ENCODE measurements at places on chromosomes 13 and 19.

DNA sequence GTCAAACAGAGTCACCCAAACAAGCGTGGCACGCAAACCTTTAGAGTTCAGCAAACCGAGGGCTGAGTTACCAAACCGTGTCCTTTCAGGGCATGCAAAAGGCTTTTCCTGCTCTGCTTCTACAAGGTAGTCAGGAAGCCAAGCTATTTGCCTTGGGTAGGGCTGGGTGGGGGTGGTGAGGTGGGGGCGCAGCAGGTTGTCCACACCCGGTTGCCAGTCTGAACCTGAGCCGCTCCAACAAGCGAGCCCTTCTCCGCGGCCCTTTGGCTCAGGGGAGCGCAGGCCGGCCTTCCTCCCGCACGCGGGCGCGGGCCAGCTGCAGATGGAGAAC lies 347 bp upstream of the CLDN10 start:
- no peak for DNase-seq

DNA sequence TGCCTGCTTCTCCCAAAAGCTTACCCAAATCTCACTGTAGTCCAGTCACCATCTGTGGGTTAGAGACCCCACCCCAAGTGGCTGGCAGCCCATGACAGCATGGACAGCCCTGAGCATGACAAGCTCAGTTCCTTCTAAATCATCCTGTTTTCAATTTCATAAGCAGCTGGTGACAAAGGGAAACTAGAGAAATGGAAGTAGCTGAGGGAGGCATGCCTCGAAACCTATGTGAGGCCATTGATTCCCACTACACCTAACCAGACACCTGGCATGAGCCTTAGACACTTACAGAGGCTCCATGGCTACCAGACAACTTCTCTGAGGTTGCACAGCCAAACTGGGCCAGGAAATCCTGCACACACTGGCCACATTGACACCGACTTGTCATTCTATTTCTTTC lies 56.2 kb downstream of the ABCC4 start:
- no peak for DNase-seq

DNA sequence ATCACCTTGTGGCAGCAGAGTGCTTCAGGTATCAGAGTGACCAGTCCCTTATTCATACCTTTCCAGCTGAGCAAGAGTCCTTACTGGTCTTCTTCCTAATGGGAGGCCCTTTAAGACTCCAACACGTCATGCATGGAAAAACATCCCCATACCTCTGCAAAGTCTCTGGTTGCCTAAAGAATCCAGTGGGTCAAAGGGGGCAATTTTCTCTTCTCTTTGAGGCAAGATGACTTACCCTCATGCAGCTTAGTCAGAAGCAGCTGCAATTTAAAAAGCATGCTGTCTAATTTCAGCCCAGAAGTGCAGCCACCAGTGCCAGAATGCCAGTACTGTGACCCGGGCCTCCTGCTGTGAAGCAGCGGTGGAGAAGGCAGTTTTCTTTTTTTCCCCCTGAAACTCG lies 18.7 kb downstream of the PPP5C start:
- DNase-seq, result no peak

GRCh38 chr19:49997709-49998108 lies 27.5 kb downstream of the VRK3 start:
- peak; percentile 17 for DNase-seq

DNA sequence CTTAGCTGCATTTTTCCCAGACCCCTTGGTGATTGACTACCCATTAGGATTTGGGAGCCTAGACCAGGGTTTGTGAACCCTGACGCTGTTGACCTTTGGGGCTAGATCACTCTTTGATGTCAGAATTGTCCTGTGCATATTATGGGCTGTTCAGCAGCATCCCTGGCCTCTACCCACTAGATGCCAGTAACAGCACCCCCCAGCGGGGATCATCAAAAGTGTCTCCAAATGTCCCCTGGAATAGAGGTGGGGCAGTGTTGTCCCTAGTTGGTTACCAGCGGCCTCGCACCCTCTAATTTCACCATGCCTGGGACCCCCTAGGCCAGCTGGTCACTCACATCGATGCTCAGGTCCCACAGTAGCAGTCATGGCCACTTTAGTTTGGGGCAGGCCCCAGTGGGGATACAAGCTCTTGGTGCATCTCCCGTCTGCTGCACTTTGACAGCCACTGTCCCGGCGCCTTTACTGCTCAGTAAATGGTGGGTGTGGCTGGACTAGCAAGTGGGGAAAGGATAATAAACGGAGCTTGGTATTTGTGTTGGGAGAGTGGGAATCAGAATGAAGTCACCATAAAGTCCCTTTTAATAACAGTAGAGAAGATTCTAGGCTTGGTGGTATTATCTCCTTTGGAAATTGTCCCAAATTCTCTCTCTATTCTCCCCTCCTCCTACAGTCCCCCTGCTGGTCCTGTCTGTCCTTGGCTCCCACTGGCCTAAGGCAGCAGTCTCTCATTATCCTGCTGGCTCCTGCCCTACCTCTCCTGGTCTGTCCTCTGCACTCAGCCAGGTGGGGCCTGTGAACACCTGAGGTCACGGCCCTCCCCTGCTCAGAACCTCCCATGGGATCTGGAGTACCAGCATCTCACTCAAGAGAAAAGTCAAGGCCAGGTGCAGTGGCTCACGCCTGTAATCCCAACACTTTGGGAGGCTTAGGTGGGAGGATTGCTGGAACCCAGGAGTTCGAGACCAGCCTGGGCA lies 80.6 kb downstream of the SIPA1L3 start:
- no peak for DNase-seq

DNA sequence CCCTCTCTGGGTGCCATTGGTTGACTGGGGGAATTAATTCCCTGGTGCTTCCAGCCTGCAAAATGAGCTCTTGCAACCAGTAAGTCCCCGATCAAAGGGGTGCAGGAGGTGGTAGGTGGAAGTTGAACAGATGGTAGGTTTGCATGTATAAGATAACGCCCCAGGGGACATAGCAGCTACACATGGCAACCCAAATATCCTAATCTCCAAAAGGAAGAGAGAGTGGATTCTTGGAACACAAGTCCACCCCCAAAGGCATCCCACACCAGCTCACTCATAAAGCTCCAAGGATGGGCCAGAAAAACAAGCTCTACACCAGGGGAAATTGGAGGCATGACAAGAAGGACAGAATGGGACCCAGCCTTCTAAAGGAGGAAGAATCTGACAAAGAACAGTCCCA lies 4.8 kb downstream of the CD209 start:
- no peak for DNase-seq
